ENCODE measurements at places on chromosomes 6 and 20.

- no peak for DNase-seq
These were observed 6.7 kb downstream of the PKIB start for GRCh38 chr6:122616877-122617276.

DNA sequence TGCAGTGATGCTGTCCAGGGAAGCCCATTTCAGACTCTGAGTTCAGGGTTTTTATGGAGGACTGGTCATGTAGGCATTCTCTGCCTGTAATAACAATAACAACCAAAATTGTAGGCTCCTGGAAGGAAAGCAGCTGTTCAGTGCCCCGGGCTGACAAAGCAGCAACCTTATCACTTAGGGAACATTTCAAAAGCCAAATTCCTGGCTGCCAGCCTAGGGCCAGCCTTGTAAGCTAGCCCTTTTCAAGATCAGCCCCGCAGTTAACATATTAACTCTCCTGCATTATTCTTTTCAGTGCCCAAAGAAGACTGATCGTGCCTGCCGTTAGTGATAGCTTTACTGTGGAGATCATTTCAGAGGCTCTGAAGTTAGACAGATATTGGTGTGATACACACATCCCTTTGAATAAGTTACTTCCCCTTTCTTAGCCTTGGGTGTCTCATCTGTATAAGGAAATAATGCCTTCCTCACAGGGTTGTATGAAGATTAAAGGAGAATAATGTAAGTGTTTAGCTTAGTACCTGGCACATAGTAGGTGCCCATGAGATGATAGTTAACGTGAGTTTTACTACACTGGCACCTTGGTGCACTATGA, 44.1 kb downstream of the CTNNBL1 start:
- no peak for DNase-seq

- DNase-seq = peak; percentile 68
These were observed 16.6 kb upstream of the FBXO9 start for GRCh38 chr6:53048431-53049195.

DNA sequence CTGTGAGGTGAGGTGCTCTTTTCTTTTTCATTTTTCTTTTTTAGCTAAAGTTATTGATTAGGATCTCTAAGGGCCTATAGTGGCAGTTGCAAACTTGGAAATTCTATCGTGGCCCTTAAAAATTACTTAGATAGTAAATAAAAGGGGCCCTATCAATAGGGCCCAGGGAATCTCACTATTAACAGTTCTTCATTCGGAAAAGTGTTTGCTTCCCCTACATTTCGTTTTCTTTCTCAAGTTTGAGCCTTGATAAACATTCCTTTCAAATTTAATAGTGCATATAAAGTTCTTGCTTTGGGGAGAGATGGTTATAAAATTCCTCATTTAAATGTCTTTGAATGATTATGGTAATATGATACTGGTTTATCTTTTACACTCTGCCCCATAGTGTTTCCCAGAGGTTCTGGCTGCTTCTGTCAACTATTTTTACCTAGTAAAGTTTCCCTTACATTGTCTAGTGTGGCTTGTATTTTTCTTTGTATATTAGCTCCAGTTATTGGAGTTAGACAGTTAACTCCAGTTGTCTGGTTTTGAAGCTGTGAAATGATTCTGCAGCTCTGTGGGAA, 70.4 kb upstream of the GLP1R start:
- no peak for DNase-seq

DNA sequence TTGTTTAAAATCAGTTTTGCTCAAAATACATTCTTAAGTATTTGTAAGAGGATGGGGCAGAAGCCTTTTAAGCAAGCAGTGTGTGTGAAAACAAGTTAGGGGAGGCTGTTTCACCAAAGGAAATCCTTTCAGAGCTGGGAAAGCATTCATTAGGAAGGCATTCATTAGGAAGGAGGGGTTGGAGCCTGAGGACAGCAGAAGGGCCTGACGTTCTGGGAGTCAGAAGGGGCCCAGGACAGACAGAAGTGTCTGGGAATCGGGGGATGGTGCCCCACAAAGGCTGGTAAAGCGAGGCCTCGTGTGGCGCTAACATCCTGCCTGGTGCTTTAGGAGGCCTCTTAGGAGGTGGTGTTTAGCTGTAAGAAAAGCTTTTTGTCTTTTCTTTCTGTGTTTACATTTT, 80.6 kb upstream of the NXT1 start:
- DNase-seq = no peak

- DNase-seq = no peak
These were observed 100.8 kb downstream of the DTD1 start for GRCh38 chr20:18688676-18689075.

- no peak for DNase-seq
These were observed 392.2 kb upstream of the MARCKS start for GRCh38 chr6:113464960-113465359.

- DNase-seq = no peak
These were observed 236.6 kb downstream of the ARID1B start for GRCh38 chr6:157013649-157014304.

GRCh38 chr6:122755901-122756300, 23.6 kb upstream of the FABP7 start:
- no peak for DNase-seq

- DNase-seq = peak; percentile 59
These were observed 14.2 kb downstream of the ITCH start for GRCh38 chr20:34377072-34377847.

GRCh38 chr6:166667796-166668610, 41.0 kb upstream of the RPS6KA2 start:
- DNase-seq = no peak

DNA sequence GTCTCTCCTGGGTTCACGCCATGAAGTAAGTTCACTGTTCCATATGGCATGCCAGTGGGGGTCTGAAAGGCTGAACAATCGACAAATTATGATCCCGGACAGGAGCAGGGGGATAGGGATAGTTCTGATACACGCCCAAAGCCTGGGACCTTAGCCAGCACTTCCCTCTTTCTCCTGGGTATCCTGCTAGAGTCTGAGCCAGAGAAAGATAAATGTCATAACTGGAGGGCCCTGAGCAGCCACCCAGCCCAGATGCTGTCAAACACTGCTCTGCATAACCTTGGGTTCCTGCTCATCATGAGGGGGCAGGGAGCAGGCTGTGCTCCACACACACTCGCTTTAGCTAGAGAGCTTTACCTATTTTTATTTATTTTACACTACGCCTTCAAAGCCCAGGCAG, 12.3 kb downstream of the EDEM2 start:
- no peak for DNase-seq

- no peak for DNase-seq
These were observed 236.7 kb downstream of the TENT5A start for GRCh38 chr6:81515562-81516453.

- DNase-seq = no peak
These were observed 7.3 kb upstream of the FAM209A start for GRCh38 chr20:56517211-56517610.

- DNase-seq = no peak
These were observed 20.2 kb upstream of the TOX2 start for GRCh38 chr20:43894491-43894890.

DNA sequence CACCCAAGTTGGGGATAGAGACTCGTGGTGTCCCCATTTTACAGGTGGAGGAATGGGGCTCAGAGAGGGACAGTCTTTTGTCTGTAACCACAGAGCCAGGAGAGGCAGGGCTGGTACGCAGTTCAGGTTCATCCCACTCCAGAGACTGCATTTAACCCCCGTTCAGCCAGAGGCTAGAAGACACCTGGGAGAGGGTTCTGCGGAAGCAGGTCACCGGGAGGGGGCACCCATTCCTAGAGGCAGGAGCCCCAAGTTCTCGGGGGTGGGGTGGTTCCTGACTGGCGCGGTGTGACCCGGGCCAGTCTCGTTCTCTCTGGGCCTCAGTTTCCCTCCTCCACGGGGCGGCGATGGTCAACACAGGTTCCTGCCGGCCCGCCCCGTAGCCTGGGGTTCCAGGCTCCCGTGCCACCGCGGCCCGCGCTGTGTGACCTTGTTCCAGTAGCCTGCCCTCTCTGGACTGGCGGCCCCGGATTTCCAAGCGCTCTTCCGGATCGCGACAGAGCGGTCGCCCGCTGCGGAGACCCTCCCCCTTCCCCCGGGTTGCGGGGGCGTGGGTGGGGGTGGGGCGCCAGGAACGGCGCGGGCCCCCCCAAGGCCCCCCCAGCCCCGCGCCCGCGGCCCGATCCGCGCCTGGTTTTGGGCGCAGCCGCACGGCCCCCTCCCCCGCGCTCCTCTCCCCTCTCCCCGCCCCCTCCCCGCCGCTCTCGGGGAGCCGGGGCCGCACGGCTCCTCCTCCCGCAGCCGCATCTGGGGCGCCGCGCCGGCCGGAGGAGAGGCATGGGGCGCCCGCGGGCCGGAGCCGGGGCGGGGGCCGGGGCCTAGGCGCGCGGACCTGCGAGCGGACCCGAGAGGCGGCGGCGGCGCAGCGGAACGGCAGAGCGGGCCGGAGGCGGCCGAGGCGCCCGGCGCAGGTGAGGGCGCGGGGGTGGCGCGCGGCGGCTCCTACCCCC, at the start of gene DLGAP4:
TSS of gene DLGAP4 (plus strand) at position 738 of the 950 bp plus-strand sequence. CDS start 125,379 bp downstream, outside the sequence.
- DNase-seq = no peak

- DNase-seq = no peak
These were observed 668.2 kb upstream of the GJE1 start for GRCh38 chr6:141464490-141464889.

- no peak for DNase-seq
These were observed 62.1 kb downstream of the SLC24A3 start for GRCh38 chr20:19274412-19275015.

DNA sequence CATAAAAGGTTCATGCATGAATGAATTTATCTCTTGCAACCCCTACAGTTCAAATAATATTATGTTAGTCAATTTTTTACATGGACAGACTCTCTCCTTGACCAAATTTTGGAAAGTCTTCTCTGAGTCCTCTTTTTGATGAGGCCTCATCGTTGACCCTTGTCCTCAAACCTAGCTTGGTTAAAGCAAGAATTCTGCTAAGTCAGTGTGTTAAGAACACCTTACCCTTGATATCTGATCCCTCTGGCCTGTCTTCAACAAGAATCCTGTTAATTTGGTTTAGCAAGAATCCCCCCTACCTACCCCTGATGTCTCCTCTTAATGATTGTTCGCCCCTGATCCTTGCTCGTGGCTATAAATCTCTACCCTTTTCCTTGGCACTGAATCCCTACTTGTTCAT, 301.4 kb downstream of the LAMA2 start:
- DNase-seq = no peak

- DNase-seq = peak; percentile 55
These were observed 10.5 kb upstream of the FAM83C start for GRCh38 chr20:35302421-35303335.

DNA sequence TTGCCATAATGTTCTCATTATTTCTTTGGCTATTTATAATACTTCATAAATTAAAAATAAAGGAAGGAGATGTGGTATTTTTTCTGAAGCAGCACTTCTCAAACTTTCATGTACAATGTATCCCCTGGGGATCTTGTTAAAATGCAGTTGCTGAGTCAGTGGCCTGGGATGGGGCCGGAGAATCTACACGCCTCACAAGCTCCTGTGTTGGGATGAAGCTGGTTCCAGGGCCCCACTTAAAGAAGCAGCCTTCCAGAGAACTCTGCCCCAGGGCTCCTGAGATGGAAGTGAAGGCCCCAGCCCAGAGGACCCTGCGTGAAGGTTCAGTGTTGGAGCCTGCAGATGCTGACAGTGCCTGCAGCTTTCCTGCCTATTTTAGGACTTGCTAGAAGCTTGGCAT, 40.1 kb upstream of the SLC23A2 start:
- DNase-seq = no peak

DNA sequence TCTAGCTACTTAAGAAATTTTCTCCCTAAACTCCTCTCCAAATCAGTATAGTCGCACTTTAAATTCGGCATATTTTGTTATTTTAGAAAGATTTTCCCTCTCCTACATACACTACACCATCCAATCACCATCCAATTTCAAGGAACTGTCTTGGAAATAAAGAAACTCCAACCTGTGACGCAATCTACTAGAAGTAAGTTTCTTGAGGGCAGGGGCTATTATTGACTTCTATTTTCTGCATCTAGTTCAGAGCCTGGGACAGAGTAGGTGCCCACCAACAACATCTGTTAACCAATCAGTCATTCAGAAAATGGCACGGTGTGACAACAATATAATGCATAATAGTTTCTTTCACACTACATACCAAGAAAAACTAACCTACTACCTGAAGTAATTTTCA, 3.6 kb downstream of the ATG5 start:
- DNase-seq = no peak

DNA sequence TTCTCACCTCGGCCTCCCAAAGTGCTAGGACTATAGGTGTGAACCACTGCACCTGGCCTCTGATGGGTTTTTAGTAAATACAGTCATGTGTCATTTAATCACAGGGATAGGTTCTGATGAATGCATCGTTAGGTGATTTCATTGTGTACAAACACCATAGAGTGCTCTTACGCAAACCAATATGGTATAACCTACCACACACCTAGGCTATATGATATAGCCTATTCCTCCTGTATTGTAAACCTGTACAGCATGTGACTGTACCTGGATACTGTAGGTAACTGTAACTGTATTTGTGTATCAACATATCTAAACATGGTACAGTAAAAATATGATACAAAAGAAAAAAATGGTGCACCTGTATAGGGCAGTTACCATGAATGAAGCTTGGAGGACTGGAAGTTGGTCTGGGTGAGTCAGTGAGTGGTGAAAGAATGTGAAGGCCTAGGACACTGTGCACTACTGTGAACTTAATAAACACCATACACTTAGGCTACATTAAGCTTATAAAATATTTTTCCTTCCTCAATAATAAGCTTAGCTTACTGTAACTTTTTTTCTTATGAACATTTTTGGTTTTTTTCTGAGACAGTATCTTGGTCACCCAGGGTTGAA, 10.0 kb downstream of the BICRAL start:
- no peak for DNase-seq

GRCh38 chr20:20375862-20376261, 8.0 kb downstream of the INSM1 start:
- DNase-seq = no peak

DNA sequence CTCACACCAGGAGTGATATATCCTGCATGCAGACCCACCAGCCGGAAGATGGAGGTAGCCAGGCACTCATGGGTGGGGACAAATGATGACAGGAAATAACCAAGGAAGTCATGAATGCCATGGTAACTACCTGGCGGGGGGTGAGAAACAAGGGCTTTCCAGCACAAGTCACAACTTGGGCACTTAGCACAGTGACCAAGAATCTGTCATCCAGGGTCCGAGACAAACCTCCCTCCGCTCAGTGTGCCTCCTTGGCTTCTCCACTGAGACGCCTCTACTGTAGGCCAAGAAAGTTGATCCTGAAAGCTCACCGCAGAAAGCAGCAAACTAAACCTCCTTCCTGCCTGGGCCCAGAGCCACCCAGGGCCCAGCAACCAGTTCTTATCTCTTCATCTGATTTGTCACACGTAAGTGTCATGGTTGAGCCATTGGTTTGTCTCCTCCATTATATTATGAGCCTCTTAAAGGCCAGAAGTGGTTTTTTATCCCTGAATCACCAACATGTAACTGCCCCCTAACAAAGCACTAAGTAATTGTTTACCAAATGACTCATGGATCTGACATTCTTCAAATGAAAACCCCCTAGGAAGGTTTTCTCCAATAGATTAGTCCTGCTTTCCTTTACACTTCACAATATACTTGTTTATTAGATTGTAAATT, 84.3 kb upstream of the TAB2 start:
- DNase-seq = peak; percentile 81

GRCh38 chr6:167238694-167239467, 52.2 kb upstream of the UNC93A start:
- DNase-seq = no peak
